ENCODE measurements at places on chromosomes 3 and 15. TPM values are rescaled to one million over a fixed set of nuclear protein-coding genes. Genes with fewer than 3 reads are reported as not detected.

The ASB14 gene
- not detected for total RNA-seq

The C15orf61 gene
- total RNA-seq, result 4.0 TPM

The CDC25A gene
- 10.6 TPM for total RNA-seq

The TPRG1 gene
- 0.28 TPM for total RNA-seq

The SLC22A14 gene
- total RNA-seq, result not detected

The LDHAL6B gene
- total RNA-seq, result not detected

The TFDP2 gene
- 19.8 TPM for total RNA-seq

The GPR15 gene
- not detected for total RNA-seq

The CD96 gene
- total RNA-seq, result not detected

The FEZF2 gene
- total RNA-seq, result not detected
